ENCODE measurements at places on chromosomes 7 and 10. TPM values are rescaled to one million over a fixed set of nuclear protein-coding genes. Genes with fewer than 3 reads are reported as not detected.

GRCh38 chr7:36904101-36904500 is 179.8 kb upstream of the AOAH start:
- peaks cover 12% of the 10 kb centered on the region for H3K4me1 ChIP-seq
- no peak overlapping the region for H3K4me3 ChIP-seq
- no peak for DNase-seq
- H3K27ac ChIP-seq: no peak overlapping the region
- no peaks in the 10 kb centered on the region for H3K36me3 ChIP-seq

DNA sequence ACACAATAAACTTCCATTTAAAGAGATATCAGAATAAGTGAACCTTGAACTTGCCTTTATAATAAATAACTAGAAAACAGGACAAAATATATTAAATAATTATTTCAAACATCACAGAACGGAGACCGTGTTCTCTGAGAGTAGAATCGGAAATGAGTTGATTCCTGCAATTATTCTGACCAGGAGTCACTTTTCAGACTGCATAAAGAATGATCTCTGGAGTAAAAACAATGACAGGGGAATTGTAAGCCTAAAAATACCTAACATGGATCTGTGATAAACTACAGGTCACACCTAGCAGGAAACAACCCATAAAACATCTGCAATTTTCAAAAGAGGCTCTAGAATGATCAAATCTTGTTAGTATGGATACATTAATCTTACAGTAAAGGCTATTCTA is 577.5 kb upstream of the SORCS1 start:
- no peaks in the 10 kb centered on the region for H3K36me3 ChIP-seq
- no peak overlapping the region for H3K4me3 ChIP-seq
- H3K27me3 ChIP-seq: no peaks in the 10 kb centered on the region
- no peaks in the 10 kb centered on the region for H3K4me1 ChIP-seq

GRCh38 chr10:49407552-49408137 is 11.8 kb upstream of the DRGX start:
- no peak overlapping the region for H3K4me3 ChIP-seq
- DNase-seq: peak; percentile 88
- H3K27ac ChIP-seq: no peak overlapping the region
- H3K4me1 ChIP-seq: no peaks in the 10 kb centered on the region
- no peaks in the 10 kb centered on the region for H3K36me3 ChIP-seq

GRCh38 chr10:17181751-17182150 is 19.7 kb downstream of the TRDMT1 start:
- no peak overlapping the region for H3K27ac ChIP-seq
- no peak overlapping the region for H3K4me3 ChIP-seq
- no peaks in the 10 kb centered on the region for H3K27me3 ChIP-seq
- no peak for DNase-seq

- H3K36me3 ChIP-seq: peaks cover 2% of the 10 kb centered on the region
- H3K4me1 ChIP-seq: peaks cover 19% of the 10 kb centered on the region
- H3K27me3 ChIP-seq: peaks cover 95% of the 10 kb centered on the region
- H3K4me3 ChIP-seq: peak overlapping the region; percentile 59
- no peak overlapping the region for H3K27ac ChIP-seq
These were observed 1.0 kb upstream of the SPAG6 start for GRCh38 chr10:22344249-22344648.

DNA sequence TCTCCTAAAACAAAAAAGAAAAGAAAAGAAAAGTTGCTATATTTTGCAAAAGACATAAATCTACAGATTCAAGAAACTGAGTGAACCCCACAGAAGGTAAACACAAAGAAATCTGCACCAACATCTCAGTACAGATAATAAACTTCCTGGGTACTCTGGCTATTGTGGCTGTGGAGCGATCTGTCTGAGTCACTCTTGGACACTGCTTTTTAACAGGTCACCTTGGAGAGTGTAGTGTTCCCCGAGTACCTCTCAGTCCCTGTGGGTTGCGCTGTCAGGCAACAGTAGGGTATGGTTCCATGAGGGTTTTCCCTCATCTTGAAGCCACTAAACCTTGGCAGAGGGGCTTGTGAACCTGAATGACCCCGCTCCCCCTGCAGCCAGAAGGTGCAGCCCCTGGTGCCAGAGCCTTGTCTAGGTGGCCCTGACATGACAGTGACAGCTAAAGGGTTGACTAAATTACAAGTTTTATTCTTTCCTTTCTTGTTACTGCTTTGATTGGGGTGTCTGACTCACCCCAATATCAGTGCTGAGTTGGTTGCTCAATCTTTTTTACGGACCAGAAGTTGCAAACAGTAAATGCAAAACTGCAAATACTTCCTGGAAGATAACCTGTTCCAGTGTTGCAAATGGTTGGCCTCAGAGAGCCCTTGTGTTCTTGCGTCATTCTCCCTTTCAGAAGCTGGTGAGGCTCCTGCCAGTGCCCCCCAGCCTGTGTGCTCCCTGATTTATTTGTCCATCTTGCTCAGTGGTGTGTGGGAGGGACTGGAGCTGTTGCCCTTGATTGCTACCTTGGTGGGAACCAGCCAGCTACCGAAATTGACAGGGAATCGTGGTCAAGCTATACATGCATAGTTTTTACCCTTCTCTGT is 30.6 kb downstream of the POR start:
- H3K4me1 ChIP-seq: peaks cover 21% of the 10 kb centered on the region
- DNase-seq: no peak
- H3K27me3 ChIP-seq: no peaks in the 10 kb centered on the region
- no peak overlapping the region for H3K27ac ChIP-seq
- H3K36me3 ChIP-seq: no peaks in the 10 kb centered on the region

DNA sequence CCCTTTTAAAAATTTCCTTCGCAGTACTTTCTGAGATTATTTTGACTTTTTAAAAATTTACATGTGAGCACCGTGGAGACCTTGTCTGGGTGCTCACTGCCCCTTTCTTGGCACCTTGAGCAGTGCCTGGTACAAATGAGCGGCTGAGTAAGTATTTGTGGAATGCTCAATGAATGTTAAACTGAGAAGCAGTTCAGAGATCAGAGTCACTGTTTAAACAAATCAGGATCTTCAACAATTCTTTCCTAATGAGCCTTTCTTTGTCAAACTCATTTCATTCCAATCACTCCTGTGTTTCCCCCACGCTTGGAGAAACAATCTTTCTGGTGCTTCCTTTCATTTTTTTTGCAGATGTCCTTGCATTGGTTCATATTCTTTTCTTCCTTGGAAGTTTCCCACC is 611.3 kb upstream of the GALNT17 start:
- peaks cover 4% of the 10 kb centered on the region for H3K36me3 ChIP-seq
- H3K4me1 ChIP-seq: peaks cover 13% of the 10 kb centered on the region
- H3K4me3 ChIP-seq: no peak overlapping the region

DNA sequence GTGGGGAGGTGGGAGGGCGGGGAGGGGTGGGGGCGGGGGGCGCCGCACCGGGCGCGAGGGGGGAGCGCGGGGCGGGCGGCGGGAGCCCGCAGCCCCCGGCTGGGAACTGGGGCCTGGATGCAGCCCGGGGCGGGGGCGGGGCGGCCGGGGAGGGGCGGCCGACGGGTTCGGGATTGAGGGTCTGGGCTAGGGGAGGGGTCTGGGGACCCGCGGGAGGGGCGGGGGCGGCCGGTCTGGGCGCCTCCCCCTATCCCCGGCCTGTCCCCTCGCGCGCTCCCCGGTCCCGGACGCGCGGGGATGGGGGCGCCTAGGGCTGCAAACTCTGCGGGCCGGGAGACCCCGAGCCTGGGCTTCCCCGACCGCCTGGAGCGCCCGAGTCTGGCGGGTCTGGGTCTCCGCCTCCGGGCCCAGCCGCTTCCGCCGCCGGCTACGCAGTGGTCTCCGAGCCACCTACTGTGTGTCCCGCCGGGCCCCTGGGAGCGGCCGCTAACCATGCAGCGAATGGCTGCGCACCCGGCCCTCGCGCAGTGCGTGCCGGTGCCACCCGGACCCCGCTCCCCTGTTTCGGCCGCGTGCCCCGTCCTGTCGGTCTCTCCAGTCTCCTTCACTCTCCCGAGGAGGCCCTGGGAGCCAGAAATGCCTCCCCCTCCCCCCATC is 375 bp upstream of the FGF8 start:
- peaks cover 5% of the 10 kb centered on the region for H3K36me3 ChIP-seq
- peaks cover 89% of the 10 kb centered on the region for H3K27me3 ChIP-seq
- no peak for DNase-seq
- H3K4me1 ChIP-seq: peaks cover 17% of the 10 kb centered on the region
- H3K4me3 ChIP-seq: no peak overlapping the region

Gene SLC25A40
- total RNA-seq: 39.0 TPM

Gene SEMA3E
- 0.41 TPM for total RNA-seq

All from neural crest cell (in vitro differentiated cells).